Type B pancreatic cell (in vitro differentiated cells): ENCODE measurements at places on chromosomes 11 and 22.

- no peak overlapping the region for H3K27ac ChIP-seq
- DNase-seq, result no peak
- H3K36me3 ChIP-seq, result no peaks in the 10 kb centered on the region
- no peak overlapping the region for H3K4me3 ChIP-seq
- no peaks in the 10 kb centered on the region for H3K4me1 ChIP-seq
These were observed 936.5 kb downstream of the TBC1D22A start for GRCh38 chr22:47698906-47699305.

DNA sequence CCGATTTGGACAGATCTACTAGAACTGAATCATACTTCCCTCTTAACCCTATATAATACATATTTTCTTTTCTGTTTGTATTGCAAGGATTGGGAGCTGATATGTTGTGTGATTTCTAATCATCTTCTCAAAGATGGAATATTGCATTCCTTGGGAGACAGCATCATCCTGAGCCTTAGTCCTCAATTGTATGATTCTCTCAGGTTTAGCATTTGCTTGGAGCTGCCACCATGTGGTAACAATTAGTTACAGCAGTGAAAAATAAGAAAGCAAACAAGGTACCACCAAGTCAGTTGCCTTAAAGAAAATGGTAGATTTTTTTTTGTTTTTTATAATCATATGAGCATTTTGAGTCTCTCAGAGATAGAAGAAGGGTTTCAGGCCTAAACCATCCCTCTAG is 11.9 kb downstream of the SNX19 start:
- DNase-seq, result no peak
- H3K4me3 ChIP-seq, result no peak overlapping the region
- H3K4me1 ChIP-seq, result no peaks in the 10 kb centered on the region
- H3K27ac ChIP-seq, result no peak overlapping the region
- peaks cover 25% of the 10 kb centered on the region for H3K36me3 ChIP-seq

- DNase-seq, result no peak
- no peaks in the 10 kb centered on the region for H3K36me3 ChIP-seq
- H3K27ac ChIP-seq, result peak overlapping the region; percentile 82
- H3K27me3 ChIP-seq, result no peaks in the 10 kb centered on the region
These were observed 9.7 kb downstream of the SRSF8 start for GRCh38 chr11:95076416-95076815.

DNA sequence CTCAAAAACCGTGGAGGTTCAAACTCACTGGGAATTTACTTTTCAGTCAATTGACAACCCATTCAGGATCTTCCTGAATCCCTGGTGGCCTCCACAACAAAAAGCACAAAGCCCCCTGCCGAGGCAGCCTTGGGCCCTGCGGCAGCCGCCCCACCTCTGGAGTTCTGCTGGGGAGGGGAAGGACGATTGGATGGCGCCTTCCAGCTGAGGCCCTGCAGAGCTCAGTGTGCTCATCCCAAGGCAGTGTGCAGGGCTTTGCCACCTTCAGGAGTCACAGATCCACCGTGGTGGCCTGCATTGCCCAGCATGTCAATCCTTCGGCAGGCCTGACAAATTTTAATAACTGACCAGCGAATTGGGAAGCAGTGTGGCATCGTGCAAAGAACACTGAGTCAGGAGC is 7.4 kb downstream of the ZFTA start:
- peaks cover 14% of the 10 kb centered on the region for H3K36me3 ChIP-seq
- no peak overlapping the region for H3K27ac ChIP-seq
- peak overlapping the region; percentile 34 for H3K4me3 ChIP-seq
- H3K27me3 ChIP-seq, result no peaks in the 10 kb centered on the region
- peaks cover 15% of the 10 kb centered on the region for H3K4me1 ChIP-seq

GRCh38 chr22:49449811-49450446 is 377.7 kb downstream of the BRD1 start:
- no peak for DNase-seq
- peaks cover 15% of the 10 kb centered on the region for H3K4me1 ChIP-seq
- H3K4me3 ChIP-seq, result no peak overlapping the region

GRCh38 chr11:68997995-68998348 is 15.1 kb downstream of the MRGPRF start:
- peaks cover 7% of the 10 kb centered on the region for H3K27me3 ChIP-seq
- peak overlapping the region; percentile 53 for H3K27ac ChIP-seq

GRCh38 chr11:12410006-12410728 is 32.8 kb downstream of the PARVA start:
- no peaks in the 10 kb centered on the region for H3K27me3 ChIP-seq
- no peaks in the 10 kb centered on the region for H3K36me3 ChIP-seq
- no peak overlapping the region for H3K4me3 ChIP-seq

DNA sequence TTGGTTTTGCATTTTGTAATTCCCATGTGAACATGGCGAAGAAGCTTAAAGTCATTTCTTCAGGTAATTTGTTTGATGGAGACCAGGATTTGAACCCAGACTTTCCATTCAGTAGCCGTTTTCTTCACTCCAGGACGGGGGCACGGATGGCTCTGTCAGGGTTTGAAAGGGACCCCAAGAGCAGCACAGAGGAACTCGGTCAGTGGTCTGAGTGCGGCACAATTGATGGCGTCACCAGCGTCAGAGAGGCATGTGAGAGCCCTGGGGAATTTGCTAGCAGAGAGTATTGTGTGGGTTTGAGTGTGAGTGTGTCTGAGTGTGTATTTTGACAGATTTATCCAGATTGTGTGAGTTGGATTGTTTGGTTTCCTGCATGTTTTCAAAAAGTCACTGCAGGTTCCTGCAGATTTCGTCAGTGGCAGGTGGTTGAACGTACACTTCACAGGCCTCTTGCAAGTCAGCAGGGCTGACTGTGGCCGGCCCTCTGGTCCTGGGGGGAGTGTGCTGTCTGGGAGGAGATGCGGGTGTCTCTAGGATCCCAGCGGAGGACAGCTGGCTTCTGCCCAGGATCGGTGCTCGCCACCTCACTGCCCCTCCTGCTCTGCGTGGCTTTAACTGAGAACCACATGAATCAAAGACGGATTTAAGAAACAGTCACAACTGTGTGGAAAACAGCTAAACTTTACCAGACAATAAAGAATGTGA is 199.3 kb downstream of the TBC1D22A start:
- H3K4me3 ChIP-seq, result no peak overlapping the region
- peak; percentile 39 for DNase-seq
- H3K4me1 ChIP-seq, result peaks cover 16% of the 10 kb centered on the region
- no peaks in the 10 kb centered on the region for H3K27me3 ChIP-seq
- no peaks in the 10 kb centered on the region for H3K36me3 ChIP-seq
- no peak overlapping the region for H3K27ac ChIP-seq

GRCh38 chr11:78250099-78250498 is 61.4 kb downstream of the USP35 start:
- no peak overlapping the region for H3K27ac ChIP-seq
- DNase-seq, result no peak
- no peaks in the 10 kb centered on the region for H3K4me1 ChIP-seq
- H3K36me3 ChIP-seq, result peaks cover 31% of the 10 kb centered on the region
- H3K27me3 ChIP-seq, result no peaks in the 10 kb centered on the region

- no peak for DNase-seq
- no peaks in the 10 kb centered on the region for H3K4me1 ChIP-seq
- H3K27ac ChIP-seq, result no peak overlapping the region
- H3K36me3 ChIP-seq, result no peaks in the 10 kb centered on the region
- H3K4me3 ChIP-seq, result no peak overlapping the region
These were observed 32.5 kb upstream of the OR10D3 start for GRCh38 chr11:124150684-124151083.

DNA sequence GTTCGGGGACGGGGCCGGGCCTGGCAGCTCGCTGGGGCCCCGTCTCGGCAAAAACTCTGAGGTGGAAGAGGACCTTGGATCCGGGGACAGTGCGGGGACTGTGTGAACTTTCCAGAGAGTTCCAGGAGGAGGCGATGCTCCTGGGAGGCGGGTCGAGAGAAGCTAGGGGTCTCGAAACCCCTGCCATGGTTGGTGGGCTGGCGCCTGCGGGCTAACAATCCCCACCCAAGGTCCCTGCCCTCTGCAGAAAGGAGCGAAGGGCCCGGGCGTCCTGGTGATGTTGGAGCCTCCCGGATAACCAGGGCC is 4.7 kb upstream of the GRK2 start:
- H3K4me3 ChIP-seq, result peak overlapping the region; percentile 83
- H3K4me1 ChIP-seq, result peaks cover 22% of the 10 kb centered on the region
- peak overlapping the region; percentile 92 for H3K27ac ChIP-seq
- H3K27me3 ChIP-seq, result no peaks in the 10 kb centered on the region

DNA sequence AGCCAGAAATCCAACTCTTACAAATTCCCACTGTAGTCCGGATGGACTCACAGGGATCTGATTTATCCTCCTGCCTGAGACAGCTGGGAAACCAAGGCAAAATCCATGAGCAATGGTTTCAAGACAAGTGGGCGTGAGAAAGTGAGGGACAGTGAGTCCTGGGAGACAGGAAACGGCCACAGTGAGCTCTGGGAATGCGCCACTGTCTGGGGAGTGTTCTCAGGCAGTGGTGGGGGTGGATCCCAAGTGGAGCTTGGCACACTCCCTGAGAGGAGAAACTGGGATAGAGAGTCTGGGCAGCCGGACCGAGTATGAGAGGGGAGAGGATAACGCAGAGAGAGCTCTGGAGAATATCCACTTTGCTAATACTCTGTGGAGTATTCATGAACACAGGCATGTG is 9.8 kb downstream of the IL17REL start:
- no peak overlapping the region for H3K4me3 ChIP-seq
- DNase-seq, result no peak
- no peak overlapping the region for H3K27ac ChIP-seq
- H3K36me3 ChIP-seq, result no peaks in the 10 kb centered on the region
